NCI-H345 (cell line): ENCODE measurements at places on chromosomes 2 and 18.

DNA sequence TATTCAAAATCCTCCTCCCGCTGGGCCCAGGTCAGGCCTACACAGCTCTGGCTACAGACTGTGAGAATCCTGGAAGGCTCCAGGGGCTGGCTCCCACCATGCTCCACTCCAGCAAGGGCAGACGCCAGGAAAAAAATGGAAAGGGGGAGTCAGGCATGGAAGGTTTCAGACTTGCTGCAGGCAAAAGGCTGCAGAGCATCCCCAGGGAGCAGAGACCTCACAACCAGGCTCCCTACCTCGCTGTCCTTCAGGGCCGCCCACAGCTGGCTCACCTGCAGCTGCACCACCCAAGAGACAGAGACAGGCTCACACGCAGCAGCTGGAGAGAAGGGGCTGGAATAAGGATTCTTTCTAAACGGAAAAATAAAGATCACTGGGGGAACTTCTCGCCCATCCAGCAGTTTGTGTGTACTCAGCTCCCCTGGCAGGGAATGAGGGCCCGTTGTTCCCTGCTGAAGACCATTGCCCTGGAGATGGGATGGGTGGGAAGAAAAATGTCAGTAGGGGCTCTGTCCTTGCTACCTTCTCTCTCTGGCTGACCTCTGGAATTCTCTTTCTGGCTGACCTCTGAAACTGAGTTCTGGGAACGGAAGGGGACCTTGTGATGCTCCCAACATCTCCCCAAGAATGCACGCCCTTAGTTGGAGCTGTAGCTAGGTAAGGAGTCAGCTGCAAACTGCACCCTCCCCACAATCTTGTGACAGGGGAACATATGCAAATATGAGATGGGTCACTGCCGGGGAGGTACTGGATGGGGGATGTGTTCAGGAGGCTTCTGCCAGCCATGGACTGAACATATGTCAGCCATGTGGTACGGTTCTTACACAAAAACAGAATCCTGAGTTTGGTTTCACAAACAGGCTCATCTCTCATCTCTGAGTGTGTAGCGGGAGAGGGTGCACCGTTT is 34.5 kb downstream of the BCL2 start:
- peak; percentile 17 for DNase-seq

- DNase-seq: no peak
Observed at GRCh38 chr2:172013396-172013795, 13.6 kb downstream of the METAP1D start.

- DNase-seq: no peak
Observed at GRCh38 chr18:58476022-58476421, 152.9 kb downstream of the ALPK2 start.

DNA sequence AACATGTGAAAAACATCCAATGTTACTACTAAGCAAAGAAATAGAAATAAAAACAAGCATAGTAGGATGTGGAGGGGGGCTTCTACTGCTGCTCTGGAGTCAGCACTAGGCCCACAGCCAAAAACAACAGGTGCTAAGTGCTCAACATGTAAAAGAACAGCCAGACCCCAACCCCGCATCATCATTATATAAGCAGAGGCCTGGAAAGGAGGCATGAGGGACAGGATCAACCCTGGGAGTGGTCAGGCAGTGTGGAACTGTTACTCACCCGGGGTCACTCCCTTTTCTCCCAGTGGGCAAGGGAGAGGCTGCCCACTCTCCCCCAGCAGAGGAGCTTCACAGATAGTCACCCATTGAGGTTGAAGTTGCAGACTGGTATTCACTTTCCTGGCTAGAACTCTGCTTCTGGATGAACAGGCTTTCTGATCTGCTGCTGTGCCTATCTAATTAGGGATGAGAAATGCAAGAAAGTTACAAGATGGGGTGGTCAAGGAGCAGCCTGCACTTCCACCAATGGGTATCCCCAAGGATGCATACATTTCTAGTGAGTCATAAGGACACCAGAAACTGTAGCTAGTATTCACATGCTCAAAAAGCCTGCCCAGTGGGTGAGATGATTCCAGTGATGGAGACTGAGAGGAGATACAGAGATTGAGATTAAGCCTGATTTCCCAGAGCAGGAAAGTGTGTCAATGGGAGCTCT is 480.1 kb upstream of the TCF4 start:
- DNase-seq: no peak

DNA sequence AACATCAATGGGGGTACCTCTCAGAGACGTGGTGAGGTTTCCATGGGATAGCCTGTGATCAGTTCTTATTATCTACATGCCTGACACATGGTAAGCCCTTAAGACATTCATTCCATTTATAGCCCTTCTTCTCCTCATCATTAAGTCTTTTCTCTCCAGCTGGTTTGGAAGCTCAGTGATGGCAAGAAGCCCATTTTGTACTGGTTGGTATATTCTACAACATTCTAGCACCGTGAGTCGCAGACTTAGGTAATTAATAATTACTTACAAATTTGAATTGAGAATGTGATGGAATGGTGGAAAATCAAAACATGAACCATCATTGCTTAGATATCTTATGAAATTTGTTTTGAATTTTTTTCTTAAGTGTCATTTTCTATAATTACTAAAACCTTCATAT is 472.6 kb downstream of the DLGAP1 start:
- DNase-seq: no peak

DNA sequence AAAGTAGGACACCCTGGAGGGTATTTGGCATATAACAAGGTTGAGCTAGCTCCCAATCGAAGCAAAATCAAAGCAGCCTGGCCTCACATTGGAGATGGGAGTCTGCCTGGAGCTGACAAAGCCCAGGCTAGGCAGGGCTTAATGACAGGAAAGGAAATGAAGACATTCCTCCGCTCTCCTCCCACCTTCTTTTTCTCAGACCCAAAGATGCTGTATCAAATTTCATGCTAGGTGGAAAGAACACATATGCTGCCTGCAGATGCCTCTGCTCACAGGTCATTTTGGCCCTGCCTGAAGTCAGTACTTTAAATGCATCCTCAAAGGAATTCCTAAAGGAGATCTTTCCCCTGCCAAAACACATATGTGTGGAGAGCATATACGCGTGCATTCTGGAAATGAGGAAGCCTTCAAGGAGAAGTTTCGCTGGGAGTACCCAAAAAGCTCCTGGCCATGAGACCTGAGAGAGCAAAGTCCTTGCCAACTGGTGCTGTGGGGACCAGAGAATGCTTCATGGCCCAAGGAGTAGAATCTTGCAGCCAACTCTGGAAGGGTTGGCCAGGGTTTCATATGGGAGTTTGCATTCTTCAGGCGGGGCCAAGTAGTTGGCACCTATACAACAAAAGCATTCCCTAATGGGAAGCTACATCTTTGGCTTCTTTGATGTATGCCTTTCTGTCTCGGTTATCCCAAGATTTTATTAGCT is 88.0 kb downstream of the AQP4 start:
- DNase-seq: no peak

GRCh38 chr2:17058772-17059402 is 393.3 kb upstream of the CYRIA start:
- peak; percentile 36 for DNase-seq

DNA sequence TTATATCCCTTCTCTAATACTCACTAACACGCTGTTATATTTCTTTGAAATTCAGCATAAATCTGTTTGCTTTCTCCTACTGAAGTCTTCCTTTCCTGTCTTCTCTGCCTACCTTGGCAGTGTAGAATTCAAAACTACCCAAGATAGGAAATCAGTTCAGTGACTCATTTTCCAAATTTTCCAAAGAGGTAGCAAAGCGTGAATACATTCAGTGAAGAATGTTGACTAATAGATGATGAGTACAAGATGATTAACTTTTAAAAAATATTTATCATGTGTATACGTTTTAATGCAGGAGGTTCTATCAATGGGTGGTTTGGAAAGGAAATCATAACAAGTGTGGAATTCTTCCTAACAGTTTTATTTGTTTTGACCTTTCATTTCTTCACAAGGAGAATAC is 201.9 kb upstream of the SLC8A1 start:
- DNase-seq: no peak
